ENCODE measurements at places on chromosomes 13 and 19. TPM values are rescaled to one million over a fixed set of nuclear protein-coding genes. Genes with fewer than 3 reads are reported as not detected.

RNF225 gene
- 0.09 TPM for total RNA-seq

OR7A5 gene
- not detected for total RNA-seq

SLC7A9 gene
- not detected for total RNA-seq

LILRB2 gene
- not detected for total RNA-seq

MISP gene
- total RNA-seq: under 0.01 TPM

AXL gene
- total RNA-seq: 91.9 TPM

TUBB4A gene
- total RNA-seq: not detected

ACER1 gene
- not detected for total RNA-seq

CCDC122 gene
- 2.0 TPM for total RNA-seq

BLVRB gene
- 67.8 TPM for total RNA-seq

PLPPR3 gene
- 0.19 TPM for total RNA-seq

CYP4F12 gene
- not detected for total RNA-seq

ZBTB32 gene
- total RNA-seq: not detected

TNFSF13B gene
- total RNA-seq: 0.94 TPM

RASIP1 gene
- 54.5 TPM for total RNA-seq

FRY gene
- total RNA-seq: 27.3 TPM

CPB2 gene
- not detected for total RNA-seq

PRR22 gene
- 0.19 TPM for total RNA-seq

LPAR2 gene
- total RNA-seq: 0.47 TPM

ZNF880 gene
- 11.4 TPM for total RNA-seq
